ENCODE measurements at places on chromosomes 1 and 21.

DNA sequence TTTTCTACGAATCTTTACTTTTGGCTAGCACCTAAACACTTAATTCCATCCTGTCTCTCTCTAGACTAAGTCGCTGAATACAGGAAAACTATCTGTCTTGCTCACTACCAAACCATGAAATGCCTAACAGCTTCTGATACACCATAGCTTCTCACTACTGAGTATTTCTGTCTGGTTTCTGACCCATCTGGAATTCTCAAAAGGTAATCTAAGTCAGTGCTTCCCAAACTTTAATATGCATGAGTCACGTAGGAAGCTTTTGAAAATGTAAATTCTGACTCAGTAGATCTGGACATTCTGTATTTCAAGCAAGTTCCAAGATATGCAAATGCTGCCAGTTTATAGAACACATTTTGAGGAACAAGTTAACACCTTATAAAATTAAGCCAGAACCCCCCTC, 9.2 kb upstream of the OVGP1 start:
- DNase-seq = no peak

DNA sequence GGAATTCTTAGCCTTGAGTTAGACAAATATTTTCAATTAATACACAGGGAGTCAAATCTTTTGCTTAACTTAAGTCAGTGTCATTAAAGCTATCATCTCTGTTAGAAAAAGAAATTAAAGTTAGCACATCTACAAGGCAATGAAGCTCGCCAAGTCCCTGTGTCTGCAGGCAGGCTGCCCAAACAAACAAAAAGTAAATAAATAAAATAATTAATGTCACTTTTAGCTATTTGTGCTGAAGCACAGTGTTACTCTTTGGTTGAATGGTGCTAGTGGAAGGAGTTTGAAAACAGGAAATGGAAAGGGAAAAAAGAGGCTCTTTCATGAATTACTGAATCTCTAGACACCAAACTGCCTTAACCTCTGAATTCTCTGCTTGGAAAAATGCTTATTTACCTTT, 37.1 kb upstream of the COL11A1 start:
- DNase-seq = no peak

DNA sequence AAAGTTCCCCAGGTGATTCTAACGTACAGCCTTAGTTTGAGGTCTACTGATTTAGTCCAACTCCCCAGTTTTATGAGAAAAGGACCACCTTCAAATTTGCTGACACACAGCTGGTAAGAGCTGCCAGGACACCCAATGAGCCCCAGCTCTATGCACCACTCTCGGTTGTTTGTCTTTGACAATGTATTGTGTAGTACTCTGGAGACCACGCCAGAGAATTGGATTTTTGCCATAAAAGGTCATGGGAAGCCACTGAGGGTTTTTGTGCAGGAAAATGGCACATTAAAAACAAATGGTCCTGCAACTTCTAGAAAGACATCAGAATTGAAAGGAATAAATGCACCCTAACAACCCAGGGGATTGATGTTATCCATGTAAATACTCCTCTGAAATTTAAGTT, 7.1 kb upstream of the IER5 start:
- DNase-seq = no peak

DNA sequence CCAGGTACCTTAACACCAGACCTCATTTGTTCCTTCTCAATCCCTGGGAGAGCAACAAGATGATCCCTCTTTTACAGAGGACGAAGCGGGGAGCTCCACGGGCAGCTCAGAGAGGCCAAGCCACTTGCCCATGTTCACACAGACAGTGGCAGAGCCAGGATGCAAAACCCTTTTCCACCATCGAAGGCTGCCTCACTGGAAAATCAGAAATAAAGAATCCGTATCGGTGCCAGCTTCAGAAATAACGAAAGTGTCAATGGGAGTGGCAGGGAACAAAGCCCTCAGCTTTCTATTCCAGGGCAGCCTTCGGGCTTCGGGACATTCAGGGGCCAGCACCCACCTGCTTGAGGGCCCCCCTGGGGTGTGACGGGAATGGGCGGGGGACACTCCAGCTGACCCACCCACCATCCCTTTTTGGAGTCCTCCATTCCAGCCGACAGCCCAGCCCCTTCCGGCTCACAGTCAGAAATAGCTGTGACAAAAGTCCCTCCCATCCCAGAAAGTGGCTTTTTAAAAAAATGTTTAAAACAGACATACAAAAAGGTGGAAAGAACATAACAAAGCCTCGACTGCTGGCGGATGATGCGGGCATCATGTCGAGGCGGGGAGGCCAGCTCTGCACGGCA, 6.0 kb downstream of the IFFO2 start:
- no peak for DNase-seq

GRCh38 chr1:244254467-244254866, 197.2 kb downstream of the ADSS2 start:
- DNase-seq = no peak

DNA sequence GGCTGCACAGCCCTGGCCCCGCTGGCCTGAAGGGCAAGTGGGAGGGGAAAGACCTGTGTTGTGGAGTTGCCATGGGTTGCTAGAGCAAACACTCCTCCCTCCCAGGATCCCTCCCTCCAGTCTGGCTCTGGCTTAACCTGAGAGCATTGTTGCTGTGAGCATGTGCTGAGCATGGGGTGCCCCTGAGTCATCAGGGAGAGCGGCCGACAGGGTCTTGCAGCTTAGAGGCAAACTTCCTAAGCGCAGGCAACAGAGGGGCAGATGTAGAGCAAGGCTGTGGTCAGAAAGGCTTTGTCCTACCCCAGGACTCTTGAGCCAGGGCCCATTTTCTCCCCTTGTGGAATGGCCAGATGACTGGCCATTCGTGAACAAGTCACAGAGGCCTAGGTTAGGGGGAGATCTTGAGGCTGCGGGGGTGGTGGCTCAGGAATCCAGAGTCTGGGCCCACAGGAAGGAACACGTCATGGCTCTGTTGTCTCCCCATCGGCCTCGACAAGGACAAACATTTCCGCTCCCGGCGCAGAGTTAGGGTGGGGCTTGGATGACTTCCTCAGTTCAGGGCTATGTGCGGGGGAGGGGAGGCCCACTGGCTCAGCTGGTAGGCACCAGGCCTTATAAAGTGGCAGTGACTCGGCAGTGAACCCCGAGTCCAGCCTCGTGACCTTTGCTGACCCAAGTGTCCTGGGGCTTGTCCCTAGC, 362 bp upstream of the DYNLT4 start:
- peak; percentile 94 for DNase-seq

DNA sequence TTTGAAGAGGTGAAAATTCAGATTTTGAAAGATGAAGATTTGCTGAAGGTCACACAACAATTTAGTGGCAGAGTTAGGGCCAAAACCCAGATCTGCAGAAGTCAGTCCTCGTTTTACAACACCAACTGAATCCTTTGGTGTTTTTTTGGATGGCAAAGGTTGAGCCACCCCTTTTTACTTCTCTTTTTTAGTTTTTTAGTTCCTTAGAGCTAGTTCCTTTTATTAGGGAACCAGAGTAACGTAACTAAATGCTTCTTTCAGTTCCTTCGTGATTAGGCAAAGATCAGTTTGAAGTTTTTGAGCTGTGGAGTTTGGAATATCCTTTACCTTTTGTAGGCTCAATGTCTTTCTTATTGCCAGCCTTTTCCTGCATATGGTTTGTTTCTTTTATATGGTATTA, 67.9 kb upstream of the ARID1A start:
- no peak for DNase-seq

Measured in NCI-H460 (cell line).